ENCODE measurements at places on chromosomes 11 and 22.

- DNase-seq: no peak
Observed at GRCh38 chr11:28619846-28620540, 511.8 kb downstream of the METTL15 start.

GRCh38 chr22:19607192-19608002 lies 83.2 kb upstream of the CLDN5 start:
- DNase-seq: no peak

- no peak for DNase-seq
Observed at GRCh38 chr22:42695294-42695693, 25.4 kb downstream of the A4GALT start.

DNA sequence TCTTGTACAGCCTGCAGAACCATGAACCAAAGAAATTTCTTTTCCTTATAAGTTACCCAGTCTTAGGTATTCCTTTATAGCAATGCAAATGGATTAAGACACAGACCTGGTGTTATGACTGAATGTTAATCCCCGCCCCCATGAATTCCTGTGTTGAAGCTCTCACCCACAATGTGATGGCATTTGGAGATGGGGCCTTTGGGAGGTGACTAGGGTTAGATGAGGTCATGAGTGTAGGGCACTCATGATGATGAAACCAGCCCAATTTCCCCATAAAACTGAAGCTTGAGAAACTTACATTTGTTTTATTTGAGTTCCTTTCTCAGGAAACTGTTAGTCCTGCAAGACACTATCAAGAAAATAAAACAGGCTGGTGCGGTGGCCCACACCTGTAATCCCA lies 115.8 kb upstream of the THY1 start:
- DNase-seq: no peak

- no peak for DNase-seq
Observed at GRCh38 chr11:120062561-120062930, 75.4 kb downstream of the TRIM29 start.

DNA sequence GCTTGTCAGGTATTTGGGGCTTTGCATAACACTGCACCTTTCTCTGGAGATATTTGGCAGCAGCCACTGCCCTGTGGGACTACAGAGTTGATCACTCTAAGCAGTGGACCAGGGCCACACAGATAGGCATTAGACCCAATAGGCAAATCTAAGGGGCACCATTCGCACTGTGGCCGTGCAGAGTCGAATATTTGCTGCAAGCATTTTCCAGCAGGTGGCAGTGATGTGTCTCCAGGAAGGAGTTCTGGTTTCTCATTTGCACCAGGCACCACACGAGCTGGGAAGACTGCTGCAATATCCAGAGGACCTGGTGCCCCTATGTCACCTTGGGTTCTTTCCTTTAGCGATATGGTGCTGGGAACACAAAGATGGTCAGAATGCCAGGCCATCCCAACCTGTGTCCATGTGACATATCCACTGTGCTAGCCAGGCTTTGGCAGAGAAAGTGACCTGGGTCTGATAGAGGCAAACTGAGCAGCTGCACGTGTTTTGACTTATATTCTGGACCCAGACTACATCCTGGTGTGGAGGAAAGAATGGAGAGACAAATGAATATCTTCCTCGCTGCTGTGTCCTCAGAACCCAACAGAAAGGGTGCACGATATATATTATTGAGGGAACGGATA lies 318.7 kb downstream of the BUD13 start:
- peak; percentile 56 for DNase-seq

DNA sequence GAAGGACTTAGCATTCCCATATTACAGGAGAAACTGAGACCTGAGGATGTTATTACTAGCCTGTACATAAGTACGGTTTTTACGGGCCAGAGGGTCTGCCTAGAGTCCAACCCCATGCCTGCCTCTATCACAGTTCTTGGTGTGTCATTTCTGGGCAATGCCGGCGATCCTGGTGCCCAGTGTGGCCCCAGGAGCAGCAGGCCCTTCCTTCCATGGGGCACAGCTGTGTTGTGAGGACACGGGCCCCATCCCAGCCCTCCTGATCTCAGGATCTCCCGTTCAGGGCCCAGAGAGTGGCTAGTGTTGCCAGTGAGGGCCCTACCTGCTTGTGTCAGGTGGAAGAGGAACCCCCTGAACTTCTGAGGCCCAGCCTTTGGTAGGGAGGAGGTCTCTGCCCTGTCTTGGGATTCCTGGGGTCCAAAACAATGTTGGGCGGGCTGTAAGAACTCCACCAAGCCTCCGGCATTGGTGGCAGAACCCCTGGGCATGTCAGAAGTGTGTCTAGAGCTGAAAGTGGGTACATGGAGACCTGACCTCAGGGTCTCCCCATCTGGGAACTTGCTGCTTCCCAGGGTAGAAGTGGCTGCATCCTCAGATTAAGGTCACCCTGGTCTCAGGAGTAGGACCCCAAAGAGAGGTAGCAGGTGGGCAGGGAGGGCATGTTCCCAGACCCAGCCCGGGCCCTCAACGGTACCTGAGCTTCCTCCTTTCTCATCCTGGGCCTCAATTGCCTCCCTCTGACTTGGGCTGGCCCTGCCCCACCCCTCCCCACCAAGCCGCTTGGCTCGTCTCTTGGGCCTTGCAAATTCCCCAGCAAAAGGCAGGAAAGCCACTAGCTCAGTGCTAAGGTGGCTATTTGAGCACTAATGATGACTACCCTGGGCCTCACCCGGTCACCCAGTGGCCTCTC lies 74.6 kb upstream of the KCNQ1OT1 start:
- DNase-seq: no peak

GRCh38 chr22:27871306-27872014 lies 47.6 kb downstream of the PITPNB start:
- DNase-seq: no peak

- DNase-seq: no peak
Observed at GRCh38 chr11:117172724-117173421, 5.7 kb upstream of the SIDT2 start.

GRCh38 chr22:19603767-19604166 lies 79.6 kb upstream of the CLDN5 start:
- no peak for DNase-seq

GRCh38 chr11:3154001-3154599 lies 11.0 kb downstream of the OSBPL5 start:
- no peak for DNase-seq

- no peak for DNase-seq
Observed at GRCh38 chr11:62770778-62771143, 435 bp upstream of the TAF6L start.

DNA sequence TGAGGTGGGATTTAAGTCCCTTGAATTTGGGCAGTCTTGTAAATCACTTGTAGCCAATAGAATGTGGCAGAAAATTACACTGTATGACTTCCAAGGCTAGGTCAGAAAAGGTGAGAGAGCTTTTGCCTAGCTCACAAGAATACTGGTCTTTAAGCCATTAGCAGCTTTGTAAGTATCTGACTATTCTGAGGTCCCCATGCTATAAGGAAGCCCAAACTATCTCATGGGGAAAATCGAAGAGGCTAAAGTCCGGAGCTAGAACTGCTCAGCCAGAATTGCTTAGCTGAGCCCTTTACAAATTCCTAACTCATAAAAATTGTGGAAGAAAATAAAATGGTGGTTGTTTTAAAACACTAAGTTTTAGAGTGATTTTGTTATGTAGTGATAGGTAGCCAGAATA lies 13.0 kb downstream of the FAR1 start:
- DNase-seq: no peak

DNA sequence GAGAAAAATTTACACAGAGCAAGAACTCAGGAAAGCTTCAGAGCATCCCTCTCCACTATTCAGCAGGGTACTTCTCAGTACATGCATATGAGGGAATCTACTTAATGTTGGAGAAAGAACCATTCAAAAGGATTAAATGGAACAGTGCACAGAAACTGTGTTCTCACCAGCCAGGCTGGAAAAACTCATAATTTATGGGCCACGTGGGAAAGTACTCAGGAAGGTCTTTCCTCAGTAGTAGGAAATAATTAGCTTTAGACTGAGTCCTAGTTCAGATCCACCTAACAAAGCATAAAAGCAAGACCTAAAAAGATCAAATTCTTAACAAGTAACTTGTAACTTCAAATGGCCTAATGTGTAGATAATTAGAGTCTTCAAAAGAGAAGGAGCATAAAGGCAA lies 134.0 kb downstream of the FAM76B start:
- DNase-seq: no peak

- DNase-seq: no peak
Observed at GRCh38 chr11:4103269-4103668, 8.7 kb downstream of the RRM1 start.

DNA sequence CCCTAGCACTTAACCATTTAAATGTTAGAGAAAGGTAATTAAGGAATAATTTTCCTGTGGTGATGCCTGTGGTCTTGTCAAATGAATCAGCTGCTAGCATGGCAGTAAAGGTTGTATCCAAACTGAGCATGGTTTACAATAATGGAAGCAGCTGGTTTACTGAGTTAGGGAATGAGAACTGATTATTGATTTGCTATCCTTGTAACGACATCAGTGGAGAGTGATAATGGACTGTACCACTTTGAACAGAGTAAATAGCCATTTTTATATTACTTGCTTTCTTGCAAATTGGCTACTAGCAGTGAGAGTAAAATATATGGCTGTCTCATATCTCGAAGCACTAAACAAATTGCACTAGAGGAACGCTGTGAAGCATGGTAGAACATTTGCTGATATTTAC lies 589.0 kb upstream of the ANO5 start:
- peak; percentile 7 for DNase-seq

- DNase-seq: no peak
Observed at GRCh38 chr11:62054484-62055121, 69.2 kb upstream of the INCENP start.

DNA sequence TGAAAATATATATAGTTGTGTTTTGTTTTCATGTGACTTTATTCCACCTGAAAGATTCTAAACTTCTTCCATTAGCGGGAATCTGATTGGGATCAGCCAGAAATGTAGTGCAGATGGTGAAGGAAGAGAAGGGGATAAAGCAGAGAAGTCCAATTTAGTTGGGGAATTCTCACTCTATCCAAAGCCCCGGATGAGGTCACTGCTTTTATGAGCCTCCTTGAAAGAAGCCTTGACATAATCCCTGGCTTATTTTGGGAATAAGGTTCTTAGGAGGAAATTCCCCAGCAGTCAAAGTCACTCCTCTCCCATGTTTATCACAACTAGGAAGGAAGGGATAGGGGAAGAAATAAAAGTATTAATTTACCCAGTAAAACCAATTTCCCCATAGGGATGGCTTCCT lies 41.1 kb downstream of the OSBP start:
- no peak for DNase-seq

Data from brain (organoid and tissue), 16 donors.